ENCODE measurements at places on chromosomes 4 and X.

DNA sequence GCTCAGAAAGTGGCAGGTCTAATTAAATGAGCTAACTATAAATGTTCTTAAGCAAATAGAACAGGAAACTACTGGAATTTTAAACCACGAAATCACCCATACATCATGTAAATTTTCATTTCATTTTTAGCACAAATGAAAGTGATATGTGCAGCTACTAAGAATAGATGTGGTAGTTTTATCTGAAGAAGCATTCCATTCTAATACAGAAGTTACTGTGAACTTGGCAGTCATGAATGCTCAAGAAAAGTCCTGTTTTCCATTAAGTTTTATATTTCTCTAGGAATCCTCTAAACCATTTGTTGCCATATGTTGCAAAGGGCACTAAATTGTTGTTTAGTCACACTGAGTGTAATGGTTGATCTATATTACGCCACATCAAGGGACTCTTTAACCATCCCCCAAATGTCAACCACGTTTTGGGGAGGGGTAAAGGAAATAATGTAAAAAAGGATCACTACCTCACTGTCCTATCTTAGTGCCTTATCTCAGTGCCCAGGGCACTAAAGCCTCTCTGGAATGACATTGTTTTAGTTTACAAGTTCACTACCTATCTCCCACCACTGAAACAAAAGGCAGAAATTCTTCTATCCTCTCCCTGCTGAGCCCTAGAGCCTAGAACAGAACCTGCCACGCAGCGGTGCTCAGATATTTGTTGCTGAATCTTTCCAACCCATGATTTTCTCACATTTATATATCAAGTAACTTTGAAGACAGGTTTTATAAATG lies 118.0 kb downstream of the SHISA3 start:
- no peak for DNase-seq

GRCh38 chrX:129802863-129803262 lies 23.1 kb downstream of the SASH3 start:
- peak; percentile 9 for DNase-seq

GRCh38 chrX:69152417-69152841 lies 12.8 kb downstream of the PJA1 start:
- peak; percentile 19 for DNase-seq

DNA sequence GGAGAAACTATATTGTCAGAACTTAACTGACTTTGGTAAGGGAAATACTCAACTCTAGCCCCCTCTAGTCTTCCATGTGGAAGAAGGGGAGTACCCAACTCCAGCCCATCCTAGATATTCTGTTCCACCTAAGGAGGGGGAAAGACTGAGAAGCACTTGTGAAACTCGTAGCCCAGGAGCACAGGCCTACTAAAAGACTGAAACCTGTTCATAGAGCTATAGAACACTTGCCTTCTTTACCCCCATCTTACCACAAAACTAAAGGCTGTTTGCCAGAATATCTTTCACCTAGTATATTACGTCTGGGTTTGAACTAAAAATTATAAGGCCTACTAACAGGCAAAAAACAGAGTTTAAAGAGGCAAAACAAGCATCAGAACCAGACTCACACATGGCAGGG lies 15.5 kb downstream of the CLDN22 start:
- DNase-seq, result no peak

- DNase-seq, result no peak
Observed at GRCh38 chr4:55318175-55319129, 27.6 kb upstream of the SRD5A3 start.

GRCh38 chrX:8668813-8669212 lies 63.1 kb downstream of the ANOS1 start:
- no peak for DNase-seq
